ENCODE measurements at places on chromosomes 6 and 20.

DNA sequence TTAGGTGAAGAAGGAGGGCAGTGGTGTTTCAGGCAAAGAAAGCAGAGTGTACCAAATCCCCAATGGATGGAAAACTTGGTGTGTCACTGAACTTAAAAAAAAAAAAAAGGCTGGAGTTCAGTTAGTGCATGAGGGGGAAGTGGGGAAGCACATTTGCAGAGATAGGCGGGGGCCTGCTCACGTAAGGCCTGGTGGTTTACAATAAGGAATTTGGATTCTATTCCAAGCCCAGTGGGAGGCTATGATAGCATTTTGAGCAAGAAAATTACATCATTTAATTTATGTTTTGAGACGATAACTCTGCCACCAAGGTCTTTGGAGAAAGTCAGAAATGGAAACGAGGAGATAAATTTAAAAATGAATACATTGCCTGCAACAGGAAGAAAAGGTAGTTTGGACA is 225.5 kb downstream of the EYA4 start:
- DNase-seq, result no peak

DNA sequence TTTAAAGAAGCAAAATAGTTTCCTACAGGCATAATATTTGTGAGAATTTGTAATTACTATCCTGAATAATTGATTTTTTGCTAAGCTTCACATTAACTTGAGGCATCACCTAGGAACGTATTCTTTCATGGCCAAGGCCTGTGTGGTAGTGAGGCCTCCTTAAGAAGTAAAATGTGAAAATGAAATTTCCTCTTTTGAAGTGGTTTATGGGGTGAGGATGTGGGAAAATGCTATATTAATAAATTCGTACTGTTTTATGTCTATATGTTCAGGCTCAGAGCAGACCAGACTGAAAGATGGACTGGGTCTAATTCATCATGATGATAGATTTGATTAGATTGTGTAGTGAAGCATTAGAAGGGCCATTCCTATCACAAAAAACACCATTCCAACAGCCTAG is 33.1 kb downstream of the MYLIP start:
- no peak for DNase-seq

DNA sequence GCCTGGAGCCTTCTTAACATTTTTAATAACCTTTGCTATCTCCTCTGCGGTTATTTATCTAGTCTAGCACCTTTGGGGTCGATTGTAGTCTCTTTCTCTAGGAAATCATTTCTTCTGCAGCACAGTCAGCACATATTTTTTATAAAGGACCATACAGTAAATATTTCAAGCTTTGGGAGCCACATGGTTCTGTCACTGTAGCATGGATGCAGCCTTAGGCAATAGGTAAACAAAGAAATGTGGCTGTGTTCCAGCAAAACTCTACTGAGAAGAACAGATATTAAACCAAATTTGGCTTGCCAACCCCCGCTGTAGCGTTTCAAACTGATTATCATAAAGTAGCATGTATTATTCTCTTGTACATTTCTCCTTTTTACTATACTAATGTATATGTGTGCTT is 95.7 kb downstream of the SLC23A2 start:
- peak; percentile 63 for DNase-seq

DNA sequence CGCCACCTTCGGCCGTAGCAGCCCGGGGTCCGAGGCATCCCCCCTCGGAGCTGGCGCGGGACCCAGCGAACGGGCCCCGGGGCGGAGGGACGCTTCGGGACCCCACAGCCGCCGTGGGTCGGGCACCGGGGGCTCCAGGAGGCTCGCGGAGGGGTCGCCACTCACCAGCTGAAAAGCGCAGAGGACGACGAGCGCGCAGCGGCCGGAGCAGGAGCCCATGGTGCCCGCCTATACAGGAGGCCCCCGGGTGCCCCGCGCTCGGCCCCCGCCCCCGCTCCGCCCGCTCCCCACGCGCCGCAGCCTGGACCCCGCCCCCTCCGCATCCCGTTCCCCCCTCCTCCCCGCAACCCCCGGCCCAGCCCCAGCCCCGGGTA is at the start of gene NKAIN4:
Gene NKAIN4 (minus strand): TSS at position 232 of the 374 bp plus-strand sequence. CDS start 13 bp downstream, at position 219.
- DNase-seq, result no peak

- DNase-seq, result peak; percentile 79
Observed at GRCh38 chr6:11538819-11539468, 1.4 kb downstream of the TMEM170B start.

DNA sequence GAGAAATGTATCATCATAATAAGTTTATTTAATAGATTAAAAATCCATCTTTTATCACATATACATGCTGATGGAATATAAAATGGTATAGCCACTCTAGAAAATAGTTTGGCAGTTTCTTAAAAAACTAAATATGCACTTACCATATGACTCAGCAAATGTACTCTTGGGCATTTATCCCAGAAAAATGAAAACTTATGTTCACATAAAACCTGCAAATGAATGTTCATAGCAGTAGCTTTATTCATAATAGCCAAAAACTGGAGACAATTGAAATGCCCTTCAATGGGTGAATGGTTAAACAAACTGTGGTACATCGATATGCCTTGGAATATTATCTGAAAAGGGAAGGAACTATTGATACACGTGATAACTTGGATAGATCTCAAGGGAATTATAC is 6.4 kb upstream of the NCOA7 start:
- DNase-seq, result no peak

DNA sequence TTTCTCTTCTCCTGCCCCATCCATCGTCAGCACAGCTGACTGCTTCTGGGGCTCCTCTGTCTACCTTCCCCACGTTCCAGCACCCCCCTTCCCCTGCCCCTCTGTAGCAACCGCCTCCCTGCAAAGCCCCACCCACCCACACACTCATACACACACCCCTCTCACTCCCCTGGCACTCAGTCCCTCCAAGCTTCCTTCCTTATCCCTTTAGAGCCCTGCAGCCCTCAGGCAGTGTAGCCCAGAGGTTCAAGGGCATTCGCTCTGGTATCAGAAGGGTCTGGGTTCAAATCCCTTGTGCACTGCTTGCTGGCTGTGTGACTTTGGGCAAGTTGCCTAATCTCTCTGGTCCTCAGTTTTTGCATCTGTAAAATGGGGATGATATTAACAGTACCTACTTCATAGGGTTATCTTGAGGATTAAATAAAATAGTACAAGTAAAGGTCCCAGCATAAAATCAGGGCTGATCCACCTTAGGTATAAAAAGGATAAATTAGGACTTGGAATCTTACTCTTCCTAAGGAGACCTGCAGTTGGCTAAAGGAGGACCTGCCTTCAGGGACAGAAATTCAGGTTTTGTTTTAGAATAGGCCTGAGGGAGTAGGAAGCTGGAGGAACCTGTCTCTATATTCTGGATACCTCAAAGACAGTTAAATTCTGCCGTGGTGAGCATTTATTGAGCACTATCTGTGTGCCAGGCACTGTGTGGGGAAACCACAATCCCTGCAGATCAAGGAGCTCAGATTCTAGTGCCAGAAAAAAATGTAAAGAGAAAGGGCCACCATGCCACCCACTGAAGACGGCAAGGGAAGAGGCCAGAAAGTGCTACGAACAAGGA is 94.1 kb downstream of the SNX5 start:
- DNase-seq, result no peak

DNA sequence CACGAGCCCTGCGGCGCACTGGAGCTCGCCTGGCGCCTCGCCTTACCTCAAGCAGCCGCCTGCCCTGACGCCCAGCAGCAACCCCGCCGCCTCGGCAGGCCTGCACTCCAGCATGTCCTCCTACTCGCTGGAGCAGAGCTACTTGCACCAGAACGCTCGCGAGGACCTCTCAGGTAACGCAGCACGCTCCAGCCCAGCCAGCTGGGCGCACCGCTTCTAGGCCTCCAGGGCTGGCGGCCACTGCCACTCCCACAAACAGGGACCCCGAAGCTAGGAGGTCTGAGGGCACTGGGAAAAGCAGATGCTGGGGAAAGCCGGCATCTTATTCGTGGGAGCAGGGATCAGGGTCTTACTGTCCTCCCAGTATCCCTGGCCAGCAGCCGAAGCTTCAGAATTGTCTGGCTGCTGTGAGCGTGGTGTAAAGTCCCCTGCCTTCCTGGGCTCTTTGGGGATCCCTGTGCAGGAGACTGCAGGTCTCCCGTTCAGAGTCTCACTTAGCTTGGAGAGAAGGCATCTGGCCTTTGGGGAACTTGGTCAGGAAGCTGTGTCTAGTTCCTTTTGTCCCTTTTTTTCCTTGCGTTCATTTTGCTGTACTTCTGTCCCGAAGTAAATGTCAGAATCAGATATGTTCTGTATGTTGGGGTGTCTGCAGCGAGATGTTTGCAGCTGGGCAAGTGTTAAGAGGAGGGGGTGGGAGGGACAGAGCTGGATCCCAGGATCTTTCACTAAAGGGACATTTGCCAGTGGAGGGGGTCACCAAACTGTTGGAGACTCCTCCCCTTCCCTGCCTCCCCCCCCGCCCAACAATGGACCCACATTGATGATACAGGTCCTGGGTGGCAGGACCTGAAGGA is 1.8 kb downstream of the FOXF2 start:
- no peak for DNase-seq

DNA sequence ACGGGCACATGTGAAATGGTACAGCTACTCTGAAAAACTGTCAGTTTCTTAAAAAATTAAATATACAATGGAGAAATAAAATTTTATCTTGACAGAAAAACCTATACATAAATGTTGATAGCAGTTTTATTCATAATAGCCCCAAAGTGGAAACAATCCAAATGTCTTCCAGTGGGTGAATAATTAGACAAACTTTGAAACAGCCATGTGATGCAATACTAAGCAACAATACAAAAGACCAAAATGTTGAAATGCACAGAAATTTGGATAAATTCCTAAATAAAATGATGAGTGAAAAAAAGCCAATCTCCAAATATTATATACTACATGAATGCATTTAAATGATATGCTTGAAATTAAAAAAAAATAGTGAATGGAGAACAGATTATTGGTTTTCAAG is 523.1 kb downstream of the HTR1B start:
- DNase-seq, result no peak

DNA sequence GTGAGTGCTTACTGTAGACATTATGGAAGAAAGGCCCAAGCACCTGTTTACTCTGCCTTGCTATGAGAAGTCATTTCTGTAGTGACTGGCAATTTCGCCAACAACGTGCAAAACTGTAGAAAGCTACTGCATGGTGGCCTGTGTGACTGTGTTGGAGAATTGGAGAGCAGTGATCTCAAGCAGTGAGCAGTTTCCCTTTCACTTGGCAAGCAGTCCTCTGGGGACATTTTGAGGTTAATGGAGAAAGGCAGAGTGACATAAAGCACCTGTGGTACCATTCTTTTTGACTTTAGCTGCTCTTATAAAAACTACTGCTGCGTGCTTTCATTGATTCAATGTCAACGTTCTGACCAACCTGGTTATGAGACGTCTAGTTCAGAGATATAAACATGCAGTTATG is 382.6 kb upstream of the JAG1 start:
- DNase-seq, result no peak

GRCh38 chr6:70857387-70858077 is 99.3 kb downstream of the B3GAT2 start:
- no peak for DNase-seq

DNA sequence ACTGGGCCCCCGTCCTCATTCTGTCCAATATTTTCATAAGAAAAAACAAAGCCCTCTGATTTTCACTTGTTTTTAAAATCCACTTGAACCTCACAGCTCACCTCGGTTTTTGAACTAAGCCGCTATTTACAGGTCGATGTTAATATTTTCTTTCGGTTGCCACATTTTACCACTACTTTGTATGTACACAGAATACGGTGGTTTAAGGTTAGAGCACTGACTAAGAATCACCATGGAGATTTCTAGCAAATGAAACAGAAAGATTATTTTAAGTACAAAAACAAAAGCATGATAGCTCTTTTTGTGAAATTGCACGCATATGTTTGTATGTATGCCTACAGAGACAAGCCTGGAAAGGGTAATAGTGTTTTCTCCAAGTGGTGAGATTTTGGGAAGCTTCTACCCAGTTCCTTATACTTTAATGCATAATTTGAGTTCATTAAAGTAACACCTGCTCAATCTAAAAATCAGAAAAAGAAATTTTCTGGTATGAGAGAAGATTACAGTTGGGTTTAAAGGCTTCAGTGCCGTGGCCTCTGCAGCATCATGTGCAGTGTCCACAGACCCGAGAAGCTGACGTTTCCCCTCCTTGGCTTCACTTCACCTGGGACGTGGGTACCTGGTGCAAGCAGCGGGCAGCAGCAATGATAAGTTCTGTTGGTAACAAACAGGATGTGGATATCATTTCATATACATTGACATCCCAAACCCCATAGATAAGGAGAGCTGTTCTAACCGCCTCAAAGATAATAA is 144.0 kb downstream of the UST start:
- peak; percentile 21 for DNase-seq

DNA sequence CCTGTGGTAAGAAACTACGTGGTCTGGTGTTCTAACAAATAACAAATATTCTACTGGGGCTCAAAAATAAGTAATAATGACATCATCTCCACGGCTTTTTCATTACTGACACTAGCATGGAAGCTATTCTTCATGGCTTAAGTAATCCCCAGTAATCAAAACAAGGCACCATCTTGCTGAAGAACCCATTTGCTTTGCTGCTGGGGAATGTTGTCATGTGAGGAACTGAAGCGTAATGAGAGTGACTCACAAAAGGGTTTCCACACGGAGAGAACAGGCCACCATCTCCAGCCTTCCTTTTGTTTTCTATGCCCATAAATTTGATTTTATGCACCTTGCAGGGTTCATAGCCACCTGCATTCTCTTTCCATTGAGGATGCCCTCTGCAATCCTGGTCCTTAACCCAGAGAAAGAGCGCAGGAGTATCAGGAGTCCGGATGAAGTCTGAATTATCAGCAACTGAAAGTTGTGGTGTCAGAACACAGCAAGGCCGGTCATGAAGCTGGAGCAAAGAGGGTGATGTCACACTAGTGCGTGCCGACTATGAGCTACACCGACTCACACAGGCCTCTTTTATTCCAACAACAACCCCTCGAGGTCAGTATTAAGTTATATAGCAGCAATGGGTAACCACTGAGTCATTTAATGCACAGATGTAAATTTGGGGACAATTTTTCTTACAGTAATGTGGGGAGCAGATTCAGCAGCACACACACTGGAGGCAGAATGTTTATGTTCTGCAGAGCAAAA is 173.7 kb upstream of the SSTR4 start:
- no peak for DNase-seq

DNA sequence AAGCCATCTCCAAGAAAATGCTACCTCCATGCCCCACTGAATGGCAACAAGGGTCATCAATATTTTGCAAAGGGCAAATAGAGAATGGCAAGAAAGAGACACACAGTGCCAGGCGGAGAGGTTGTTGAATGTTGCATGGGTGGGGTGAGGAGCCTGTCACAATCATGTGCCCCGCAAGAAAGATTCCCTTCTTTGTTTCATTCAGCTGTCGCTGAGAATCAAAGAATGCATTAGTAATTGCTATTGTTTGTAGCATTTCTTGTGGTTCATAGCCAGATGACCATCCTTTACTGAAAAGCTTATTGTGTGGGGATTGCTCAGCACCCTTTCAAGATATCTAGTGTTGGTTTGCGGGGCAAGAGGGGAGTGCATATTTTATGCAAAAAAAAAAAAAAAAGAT is 166.5 kb upstream of the QKI start:
- DNase-seq, result no peak

DNA sequence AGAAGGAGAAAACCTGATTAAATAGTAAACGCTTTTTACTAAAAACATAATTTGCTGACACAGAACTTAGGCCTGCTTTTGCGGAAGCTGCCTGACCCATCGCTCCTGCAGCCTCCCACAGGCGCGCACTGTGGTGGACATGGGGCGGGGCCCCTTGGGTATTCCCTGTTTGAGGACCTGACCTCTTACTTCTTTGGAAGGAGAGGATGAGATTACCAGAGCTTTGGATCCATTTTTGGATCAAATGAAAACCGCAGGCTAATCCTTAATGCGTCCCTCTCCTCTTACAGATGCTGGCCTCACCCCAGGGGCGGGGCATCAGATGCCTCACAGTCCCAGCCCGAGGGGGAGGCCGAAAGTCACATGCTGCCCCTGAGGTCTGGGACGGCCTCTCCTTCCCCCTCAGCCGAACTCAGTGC is 151.0 kb downstream of the SCML4 start:
- no peak for DNase-seq

All from hematopoietic multipotent progenitor cell treated with erythropoietin and hydrocortisone succinate and interleukin-3 and kit ligand, for 4 days (in vitro differentiated cells).